ENCODE measurements at places on chromosomes 7 and 10. TPM values are rescaled to one million over a fixed set of nuclear protein-coding genes. Genes with fewer than 3 reads are reported as not detected.

PARD3 gene
- 86.4 TPM for total RNA-seq

LAMB1 gene
- 206 TPM for total RNA-seq

SMO gene
- total RNA-seq = 53.9 TPM

TES gene
- 76.4 TPM for total RNA-seq

DNTT gene
- not detected for total RNA-seq

PRLHR gene
- not detected for total RNA-seq

CFTR gene
- 2.5 TPM for total RNA-seq

LLCFC1 gene
- not detected for total RNA-seq

TRIL gene
- 19.8 TPM for total RNA-seq

SNCG gene
- 33.3 TPM for total RNA-seq

SHTN1 gene
- total RNA-seq = 19.4 TPM

FGL2 gene
- 34.0 TPM for total RNA-seq

WNT16 gene
- 5.6 TPM for total RNA-seq

SORCS1 gene
- total RNA-seq = 66.1 TPM

GNGT1 gene
- 20.3 TPM for total RNA-seq

MINPP1 gene
- 42.3 TPM for total RNA-seq

SEMA3C gene
- total RNA-seq = 288 TPM

GPR85 gene
- 26.8 TPM for total RNA-seq

NCF1 gene
- total RNA-seq = 1.6 TPM

UFSP1 gene
- 0.82 TPM for total RNA-seq

ZNF467 gene
- total RNA-seq = 4.6 TPM

SPDYE1 gene
- total RNA-seq = not detected
